Natural killer cell treated with Interleukin-12 subunit alpha and Interleukin-12 subunit beta and Interleukin-15 and Interleukin-18, amount 100 ng/mL, for 72 hours (primary cell): ENCODE measurements at places on chromosomes 7 and 10.

GRCh38 chr7:1969459-1970284 lies 263.1 kb downstream of the MAD1L1 start:
- no peak for DNase-seq

DNA sequence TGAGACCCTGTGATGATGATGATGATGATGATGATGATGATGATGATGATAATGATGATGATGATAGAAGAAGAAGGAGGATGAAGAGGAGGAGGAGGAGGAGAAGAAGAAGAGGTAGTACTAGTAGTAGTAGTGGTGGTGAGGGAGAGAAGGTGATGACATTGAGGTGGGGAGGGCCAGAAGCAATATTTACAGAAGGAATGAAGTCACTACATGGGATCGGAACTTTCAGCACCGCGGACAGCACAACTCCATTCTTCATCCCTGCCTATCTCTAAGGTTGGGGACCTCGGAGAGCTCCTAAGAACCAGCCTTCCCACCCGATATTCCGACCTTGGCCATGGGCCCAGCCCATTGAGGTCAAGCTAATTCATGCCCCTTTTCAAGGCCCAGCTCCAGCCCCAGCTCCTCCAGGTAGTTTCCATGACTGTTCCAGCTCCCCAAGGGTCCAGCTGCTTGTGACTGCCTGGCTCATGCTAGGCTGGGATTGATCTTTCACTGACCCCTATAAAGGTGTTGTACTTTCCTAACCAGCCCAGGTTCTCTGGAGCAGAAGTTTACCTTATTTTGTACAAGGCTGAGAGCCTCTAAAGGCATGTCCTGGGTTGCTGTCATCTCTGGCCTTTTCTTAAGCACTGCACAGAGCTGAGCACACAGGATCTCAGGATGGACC lies 10.3 kb downstream of the CRHR2 start:
- no peak for DNase-seq

DNA sequence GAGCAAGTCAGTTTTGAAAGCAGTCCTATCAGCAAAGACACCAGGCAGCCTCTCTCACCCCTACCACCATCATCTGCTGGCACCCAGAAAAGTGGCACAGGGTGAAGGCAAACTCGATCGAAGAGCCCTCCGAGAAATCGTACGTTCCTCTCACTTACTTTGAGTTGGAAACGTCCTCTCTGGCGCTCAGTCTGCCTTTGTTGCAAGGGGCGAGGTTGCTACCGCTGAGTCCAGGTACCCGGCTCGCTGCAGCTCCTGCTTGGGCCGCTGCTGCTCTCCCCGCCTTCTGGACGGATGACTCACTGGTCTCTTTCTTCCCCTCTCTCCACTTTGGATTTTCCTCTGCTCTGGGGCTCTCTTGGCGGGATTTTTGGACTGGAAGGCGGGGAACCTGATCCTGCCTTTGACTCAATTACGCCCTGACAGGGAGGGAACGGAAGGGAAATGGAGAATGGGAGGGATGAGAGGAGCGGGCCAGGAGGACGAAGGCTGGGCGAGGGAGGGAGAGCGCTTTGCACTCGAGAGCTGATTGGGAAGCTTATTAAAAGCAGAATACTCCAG lies at the start of gene PTN:
Gene PTN, minus strand, starts transcription at position 453 of the 561 bp plus-strand sequence. CDS start 88,760 bp downstream, outside the sequence.
- no peak for DNase-seq

DNA sequence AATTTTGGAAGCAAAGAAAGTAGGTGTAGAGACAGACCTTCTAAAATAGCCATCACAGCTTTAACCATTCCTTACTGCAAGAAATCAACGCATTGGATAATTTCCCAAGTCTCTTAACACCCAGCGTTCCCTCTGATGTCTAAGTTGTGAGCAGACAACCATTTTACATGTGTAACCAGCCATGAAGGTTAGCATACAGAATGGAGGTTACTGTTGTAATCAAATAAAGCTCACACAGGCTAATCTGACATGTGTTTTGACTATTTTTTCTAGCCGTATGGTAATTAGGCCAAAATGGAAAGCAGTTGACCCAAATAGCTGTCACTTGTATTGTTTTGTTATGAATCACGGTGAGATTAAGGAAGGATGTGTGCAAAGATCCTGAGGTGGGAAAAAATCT lies 336.4 kb downstream of the RNLS start:
- no peak for DNase-seq

DNA sequence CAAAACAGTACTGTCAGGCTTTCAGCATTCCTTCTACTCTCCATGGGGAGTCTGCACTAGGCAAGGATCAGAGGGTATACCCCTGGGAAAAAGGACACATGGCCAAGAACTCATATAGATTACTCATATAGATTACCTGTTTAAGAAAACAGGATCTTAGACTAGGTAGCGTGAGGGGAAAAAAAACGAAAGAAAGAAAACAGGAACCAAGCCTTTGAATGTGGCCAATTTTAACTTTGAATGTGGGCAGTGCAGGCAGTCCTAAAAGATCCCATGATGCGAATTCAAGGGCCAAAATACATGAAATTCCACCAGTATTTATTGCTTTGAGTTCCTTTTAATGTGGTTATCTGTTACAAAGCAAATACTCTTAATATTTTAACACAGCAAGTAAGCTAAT lies 108.6 kb upstream of the TAC1 start:
- DNase-seq, result no peak
